ENCODE measurements at places on chromosomes 16 and 17.

- no peaks in the 10 kb centered on the region for H3K27me3 ChIP-seq
- no peaks in the 10 kb centered on the region for H3K36me3 ChIP-seq
- DNase-seq: no peak
- no peak overlapping the region for H3K4me3 ChIP-seq
- H3K27ac ChIP-seq: no peak overlapping the region
Measured at GRCh38 chr17:29112771-29113295, 67.4 kb downstream of the MYO18A start.

GRCh38 chr17:4788159-4788806 is 481 bp upstream of the GLTPD2 start:
- H3K27ac ChIP-seq: no peak overlapping the region
- H3K4me1 ChIP-seq: no peaks in the 10 kb centered on the region
- H3K36me3 ChIP-seq: no peaks in the 10 kb centered on the region
- no peak for DNase-seq
- peaks cover 82% of the 10 kb centered on the region for H3K27me3 ChIP-seq

DNA sequence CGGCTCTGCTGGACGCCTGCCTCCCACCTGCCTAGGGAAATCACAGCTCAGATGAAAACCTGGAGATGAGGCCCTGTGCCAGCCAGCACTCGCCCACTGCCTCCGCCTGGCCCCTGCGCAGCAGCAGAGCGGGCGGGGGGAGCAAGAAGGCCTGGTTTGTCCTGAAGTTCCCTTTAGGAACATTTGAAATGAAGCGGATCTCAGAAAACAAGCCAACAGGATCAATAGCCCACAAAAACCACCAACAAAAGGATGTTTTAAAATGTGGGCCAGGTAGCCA is 48.0 kb downstream of the RBFOX3 start:
- H3K4me3 ChIP-seq: no peak overlapping the region
- no peak for DNase-seq
- H3K27me3 ChIP-seq: no peaks in the 10 kb centered on the region
- H3K27ac ChIP-seq: no peak overlapping the region

GRCh38 chr17:16492613-16493530 is 879 bp upstream of the LRRC75A start:
- peaks cover 42% of the 10 kb centered on the region for H3K27me3 ChIP-seq
- no peaks in the 10 kb centered on the region for H3K36me3 ChIP-seq
- no peak for DNase-seq
- H3K27ac ChIP-seq: no peak overlapping the region
- H3K4me3 ChIP-seq: no peak overlapping the region
- H3K4me1 ChIP-seq: peaks cover 4% of the 10 kb centered on the region

GRCh38 chr16:17803625-17804410 is 333.1 kb upstream of the XYLT1 start:
- no peaks in the 10 kb centered on the region for H3K4me1 ChIP-seq
- no peaks in the 10 kb centered on the region for H3K36me3 ChIP-seq
- H3K27ac ChIP-seq: no peak overlapping the region

DNA sequence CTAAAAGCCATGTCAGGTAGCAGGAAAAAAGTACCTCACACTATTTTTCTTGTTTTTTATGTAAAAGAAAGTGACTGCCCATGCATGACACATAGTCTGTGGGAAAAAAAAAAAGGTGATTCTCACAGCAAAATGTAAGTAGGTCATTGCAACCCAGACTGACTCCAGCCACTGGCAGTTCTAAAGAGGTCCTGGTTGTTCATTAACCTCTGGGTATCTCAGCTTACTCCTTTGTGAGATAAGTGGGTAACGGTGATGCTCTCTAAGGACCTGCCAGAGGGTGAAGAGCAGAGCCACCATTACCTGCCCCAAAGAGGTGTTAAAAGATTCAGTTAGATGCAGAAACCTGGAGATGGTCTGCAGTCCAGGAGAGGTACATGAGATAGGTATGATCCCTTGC is 531.9 kb downstream of the GRIN2A start:
- peak; percentile 54 for DNase-seq
- peak overlapping the region; percentile 73 for H3K4me3 ChIP-seq
- peaks cover 10% of the 10 kb centered on the region for H3K4me1 ChIP-seq

DNA sequence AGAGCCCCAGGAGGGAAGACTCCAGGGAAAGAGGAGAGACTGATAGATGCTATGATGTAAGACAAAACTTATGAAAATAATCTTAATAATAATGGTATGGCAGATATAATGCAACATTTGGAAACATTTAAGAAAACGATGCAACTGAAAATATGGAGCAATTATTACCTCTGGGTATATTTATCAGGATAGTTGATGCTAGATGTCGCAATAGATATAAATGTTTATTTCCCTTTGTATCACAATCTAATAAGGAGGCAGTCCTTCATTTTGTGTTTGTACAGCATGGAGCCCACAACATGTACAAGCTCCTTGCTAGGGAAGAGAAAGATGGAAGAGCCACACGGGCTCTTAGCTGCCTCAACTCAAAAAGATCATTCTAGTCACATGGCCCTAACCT is 101.1 kb upstream of the TMEM132E start:
- no peak overlapping the region for H3K27ac ChIP-seq
- DNase-seq: no peak
- H3K27me3 ChIP-seq: peaks cover 54% of the 10 kb centered on the region
- H3K36me3 ChIP-seq: no peaks in the 10 kb centered on the region

GRCh38 chr16:24511792-24512191 is 27.6 kb upstream of the RBBP6 start:
- H3K27ac ChIP-seq: no peak overlapping the region
- no peaks in the 10 kb centered on the region for H3K36me3 ChIP-seq
- no peak for DNase-seq
- H3K4me3 ChIP-seq: no peak overlapping the region
- H3K4me1 ChIP-seq: no peaks in the 10 kb centered on the region

- H3K4me3 ChIP-seq: no peak overlapping the region
- DNase-seq: no peak
- no peaks in the 10 kb centered on the region for H3K36me3 ChIP-seq
- H3K27ac ChIP-seq: peak overlapping the region; percentile 72
Measured at GRCh38 chr16:12724226-12724625, 79.5 kb downstream of the CPPED1 start.

- no peaks in the 10 kb centered on the region for H3K27me3 ChIP-seq
- no peaks in the 10 kb centered on the region for H3K4me1 ChIP-seq
- H3K27ac ChIP-seq: no peak overlapping the region
- H3K36me3 ChIP-seq: peaks cover 39% of the 10 kb centered on the region
Measured at GRCh38 chr16:31080756-31081419, 6.7 kb downstream of the ZNF646 start.

DNA sequence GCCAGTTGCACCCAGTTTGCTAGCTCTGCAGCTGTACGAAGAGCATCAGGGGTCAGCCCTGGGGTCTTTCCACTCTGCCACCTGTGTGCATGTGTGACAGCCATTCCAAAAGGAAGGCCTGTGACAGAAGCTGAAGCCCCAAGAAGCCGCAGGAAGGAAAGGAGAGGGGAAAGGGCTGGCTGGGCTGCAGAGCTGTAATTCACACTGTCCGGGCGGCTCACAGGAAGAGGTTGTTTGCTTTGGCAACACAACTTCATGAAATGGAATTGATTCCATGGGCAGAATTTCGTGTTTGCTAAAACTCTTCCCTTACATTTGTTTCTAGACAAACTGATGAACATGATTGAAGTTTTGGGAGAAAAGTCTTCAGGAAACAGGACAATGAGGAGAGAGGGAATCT is 14.8 kb downstream of the TMEM204 start:
- no peak overlapping the region for H3K4me3 ChIP-seq
- H3K36me3 ChIP-seq: no peaks in the 10 kb centered on the region
- H3K27me3 ChIP-seq: no peaks in the 10 kb centered on the region
- H3K27ac ChIP-seq: no peak overlapping the region
- DNase-seq: no peak

GRCh38 chr16:11452298-11452697 is 107.0 kb downstream of the RMI2 start:
- no peak overlapping the region for H3K4me3 ChIP-seq
- no peak for DNase-seq
- no peak overlapping the region for H3K27ac ChIP-seq
- H3K27me3 ChIP-seq: no peaks in the 10 kb centered on the region
- no peaks in the 10 kb centered on the region for H3K4me1 ChIP-seq
- H3K36me3 ChIP-seq: no peaks in the 10 kb centered on the region

DNA sequence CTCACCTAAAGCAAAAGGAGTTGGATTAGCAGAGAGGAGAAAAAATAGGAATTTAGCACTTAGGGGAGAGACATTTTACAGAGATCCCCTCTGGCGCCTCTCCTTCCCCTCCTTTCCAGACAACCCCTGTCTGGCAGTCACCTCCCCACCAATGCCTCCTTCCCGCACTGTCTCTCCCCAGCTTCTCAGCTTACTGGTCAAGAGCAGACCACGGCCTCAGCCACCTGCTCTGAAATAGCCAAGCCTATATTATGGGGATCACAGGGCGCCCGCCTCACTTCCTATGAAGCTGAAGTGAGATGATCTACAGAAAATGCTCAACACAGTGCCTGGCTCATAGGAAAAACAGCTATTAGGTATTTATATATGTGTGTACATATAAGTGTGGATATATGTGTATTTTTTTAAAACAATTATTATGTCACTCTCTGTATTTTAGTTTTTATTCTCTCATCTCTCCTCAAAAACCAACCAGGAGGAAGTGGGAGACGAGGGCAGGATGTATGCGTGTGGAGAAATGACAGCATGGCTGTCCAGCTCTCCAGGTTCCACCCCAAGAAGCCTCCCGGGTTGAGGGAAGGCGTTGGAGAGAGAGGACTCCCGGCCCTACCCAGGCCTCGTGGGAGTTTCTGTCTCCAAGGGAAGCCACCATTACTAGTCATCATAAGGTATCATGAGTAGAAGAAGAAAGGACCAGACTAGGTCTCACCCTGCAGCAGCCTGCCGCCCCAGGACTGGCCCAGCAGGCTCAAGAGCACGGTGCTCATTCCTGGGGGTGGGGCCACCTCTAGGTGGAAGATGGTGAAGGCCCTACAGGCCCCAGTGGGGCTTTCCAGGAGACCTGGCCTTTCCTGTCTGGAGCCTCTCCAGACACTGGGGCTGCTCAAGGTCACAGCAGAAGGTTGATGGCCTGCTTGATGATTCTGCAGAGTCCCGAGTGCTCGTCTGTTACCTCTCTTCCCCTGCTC is 27.2 kb downstream of the MAP3K14 start:
- H3K27ac ChIP-seq: no peak overlapping the region
- H3K4me3 ChIP-seq: no peak overlapping the region
- H3K36me3 ChIP-seq: peaks cover 11% of the 10 kb centered on the region
- no peaks in the 10 kb centered on the region for H3K27me3 ChIP-seq

- peaks cover 25% of the 10 kb centered on the region for H3K27me3 ChIP-seq
- H3K27ac ChIP-seq: no peak overlapping the region
- H3K36me3 ChIP-seq: no peaks in the 10 kb centered on the region
- H3K4me3 ChIP-seq: no peak overlapping the region
Measured at GRCh38 chr17:50934161-50934560, 68.0 kb upstream of the TOB1 start.

GRCh38 chr16:82699711-82700495 is 73.1 kb downstream of the CDH13 start:
- H3K27ac ChIP-seq: no peak overlapping the region
- no peak overlapping the region for H3K4me3 ChIP-seq
- H3K36me3 ChIP-seq: no peaks in the 10 kb centered on the region

GRCh38 chr16:27241658-27242057 is 26.9 kb downstream of the NSMCE1 start:
- H3K27me3 ChIP-seq: no peaks in the 10 kb centered on the region
- no peaks in the 10 kb centered on the region for H3K36me3 ChIP-seq
- no peaks in the 10 kb centered on the region for H3K4me1 ChIP-seq
- DNase-seq: no peak
- H3K4me3 ChIP-seq: no peak overlapping the region

DNA sequence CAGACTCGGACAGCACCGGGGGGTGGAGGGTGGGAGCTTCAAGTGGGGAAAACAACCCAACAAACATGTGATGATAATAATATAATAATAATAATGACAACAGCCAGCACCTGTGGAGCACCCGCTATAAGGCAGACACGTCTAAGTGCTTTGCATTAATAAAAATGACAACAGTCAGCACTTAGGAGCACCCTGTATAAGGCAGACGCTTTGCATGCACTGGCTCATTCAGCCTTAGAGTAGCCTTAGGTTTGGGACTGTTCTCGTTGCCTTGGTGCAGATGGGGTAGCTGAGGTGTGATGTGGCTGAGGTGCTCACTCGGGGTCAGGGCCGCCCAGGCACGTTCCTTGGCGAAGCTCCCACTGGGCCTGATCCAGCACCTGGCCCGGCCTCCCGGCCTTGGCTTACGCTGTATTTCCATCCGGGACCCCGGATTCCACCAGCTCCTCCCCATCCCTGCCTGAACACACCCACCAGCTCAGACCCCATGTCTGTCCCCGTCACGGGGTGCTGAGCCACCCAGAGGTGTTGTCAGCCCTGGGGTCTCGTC is 144.0 kb upstream of the CIBAR2 start:
- H3K27ac ChIP-seq: no peak overlapping the region
- no peaks in the 10 kb centered on the region for H3K36me3 ChIP-seq
- no peaks in the 10 kb centered on the region for H3K27me3 ChIP-seq
- H3K4me1 ChIP-seq: no peaks in the 10 kb centered on the region
- no peak overlapping the region for H3K4me3 ChIP-seq

DNA sequence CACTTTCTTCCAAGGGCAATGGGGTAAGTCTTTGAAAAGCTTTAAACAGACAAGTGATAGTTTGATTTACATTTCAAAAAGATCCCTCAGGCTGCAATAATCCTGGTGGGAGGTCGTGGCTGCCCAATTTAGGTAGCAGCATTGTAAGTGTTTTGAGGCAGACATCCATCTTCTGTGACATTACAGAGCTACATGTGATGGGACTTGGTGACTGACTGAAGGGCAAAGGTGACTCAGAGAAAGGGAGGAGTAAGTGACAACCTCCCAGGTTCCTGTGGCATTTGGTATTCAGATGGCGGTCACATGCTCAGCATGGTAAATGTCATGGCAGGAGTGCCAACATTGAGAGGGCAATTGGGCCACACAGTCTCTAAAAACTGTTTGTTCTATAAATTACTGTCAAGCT is 26.5 kb downstream of the STAT3 start:
- peak; percentile 59 for DNase-seq
- H3K27me3 ChIP-seq: peaks cover 89% of the 10 kb centered on the region
- no peaks in the 10 kb centered on the region for H3K36me3 ChIP-seq
- no peak overlapping the region for H3K4me3 ChIP-seq
- H3K4me1 ChIP-seq: no peaks in the 10 kb centered on the region

GRCh38 chr16:48534601-48535340 is 75.2 kb downstream of the N4BP1 start:
- no peaks in the 10 kb centered on the region for H3K27me3 ChIP-seq
- no peak overlapping the region for H3K27ac ChIP-seq
- DNase-seq: no peak
- H3K36me3 ChIP-seq: no peaks in the 10 kb centered on the region

DNA sequence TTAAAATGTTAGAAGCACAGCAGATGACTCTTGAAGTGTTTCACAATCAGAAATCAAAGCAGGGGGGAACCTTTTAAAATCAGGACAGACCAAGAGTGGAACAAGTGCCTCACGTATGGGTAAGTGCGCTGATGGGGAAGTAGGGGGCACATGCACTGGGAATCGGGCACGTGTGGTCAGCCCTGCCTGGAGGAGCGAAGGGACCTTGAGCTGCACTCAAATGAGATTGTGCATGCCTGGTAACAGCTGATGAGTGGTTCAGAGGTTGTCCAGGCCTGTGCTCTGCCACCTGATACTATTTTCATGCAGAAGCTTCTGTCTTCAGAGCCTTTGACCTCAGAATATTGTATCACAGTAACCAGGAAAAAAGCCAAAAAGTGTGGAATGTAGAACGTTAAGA is 13.7 kb upstream of the XYLT2 start:
- no peaks in the 10 kb centered on the region for H3K27me3 ChIP-seq
- H3K4me1 ChIP-seq: peaks cover 5% of the 10 kb centered on the region
- H3K36me3 ChIP-seq: no peaks in the 10 kb centered on the region
- H3K27ac ChIP-seq: no peak overlapping the region
- H3K4me3 ChIP-seq: no peak overlapping the region
